Heart right ventricle (tissue), 16 donors: ENCODE measurements at places on chromosomes 3 and 15.
A peak's percentile ranks its signal among the peaks of the same experiment; 100 is the strongest.

GRCh38 chr15:100536733-100537132 is 8.0 kb upstream of the CERS3 start:
- no peak for DNase-seq

- no peak for DNase-seq
These were observed 123.4 kb upstream of the PRR20G start for GRCh38 chr3:127411083-127411727.

DNA sequence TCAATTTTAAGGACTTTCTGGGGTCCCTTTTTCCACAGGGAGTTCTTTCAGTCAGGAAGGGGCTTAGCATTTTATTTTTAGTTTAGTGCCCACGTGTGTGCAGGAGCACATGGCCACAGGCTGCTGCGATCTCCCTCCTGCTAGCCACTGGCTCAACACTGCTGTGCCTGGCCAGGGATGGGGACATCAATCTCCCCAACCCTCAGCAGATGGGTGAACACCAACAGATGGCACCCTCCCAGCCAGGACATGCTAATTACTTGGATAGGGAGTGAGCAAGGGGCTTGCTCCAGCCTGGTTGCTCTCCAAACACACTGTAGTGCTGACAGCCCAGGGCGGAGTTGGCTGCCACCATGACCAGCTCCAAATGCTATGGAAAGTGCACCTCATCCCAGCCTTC is 7.4 kb upstream of the RIOX2 start:
- peak; percentile 50 for DNase-seq

DNA sequence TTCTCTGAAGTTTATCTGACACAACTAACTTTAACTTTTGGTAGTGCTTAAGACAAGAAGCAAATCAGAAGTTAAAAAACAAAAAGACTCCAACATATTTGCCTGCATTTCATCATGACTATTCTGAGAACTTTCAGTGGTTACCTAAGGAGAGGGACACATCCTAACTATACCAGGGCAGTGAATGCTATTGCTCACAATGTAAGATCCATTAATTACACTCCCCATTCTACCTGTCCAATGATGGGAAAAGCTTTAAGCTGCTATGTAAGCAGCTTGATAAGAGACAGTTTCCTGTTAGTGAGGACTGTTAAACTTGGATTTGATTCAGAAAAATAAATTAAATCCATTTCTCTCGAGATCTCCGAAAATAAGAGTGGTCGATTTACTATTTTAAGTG is 37.5 kb downstream of the SERPINI1 start:
- no peak for DNase-seq

DNA sequence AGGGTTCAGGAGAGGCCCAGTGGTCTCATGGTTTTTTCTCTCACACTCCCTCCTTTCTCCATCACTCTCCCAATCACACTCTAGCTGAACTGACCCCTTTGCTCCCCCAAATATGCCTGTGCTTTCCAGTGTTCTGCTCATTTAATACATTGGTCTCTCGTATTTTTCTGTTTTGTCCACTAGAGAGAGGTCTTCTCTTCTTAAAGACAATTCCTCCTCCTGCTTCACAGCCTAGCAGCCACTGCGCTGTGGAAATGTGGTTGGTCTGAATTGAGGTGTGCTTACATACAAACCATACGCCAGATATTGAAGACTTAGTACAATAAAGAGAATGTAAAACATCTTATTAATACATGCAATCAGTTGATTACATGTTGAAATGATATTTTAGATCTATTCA is 60.6 kb upstream of the XCR1 start:
- DNase-seq: no peak

GRCh38 chr3:35651851-35652250 is 12.5 kb downstream of the ARPP21 start:
- DNase-seq: no peak

DNA sequence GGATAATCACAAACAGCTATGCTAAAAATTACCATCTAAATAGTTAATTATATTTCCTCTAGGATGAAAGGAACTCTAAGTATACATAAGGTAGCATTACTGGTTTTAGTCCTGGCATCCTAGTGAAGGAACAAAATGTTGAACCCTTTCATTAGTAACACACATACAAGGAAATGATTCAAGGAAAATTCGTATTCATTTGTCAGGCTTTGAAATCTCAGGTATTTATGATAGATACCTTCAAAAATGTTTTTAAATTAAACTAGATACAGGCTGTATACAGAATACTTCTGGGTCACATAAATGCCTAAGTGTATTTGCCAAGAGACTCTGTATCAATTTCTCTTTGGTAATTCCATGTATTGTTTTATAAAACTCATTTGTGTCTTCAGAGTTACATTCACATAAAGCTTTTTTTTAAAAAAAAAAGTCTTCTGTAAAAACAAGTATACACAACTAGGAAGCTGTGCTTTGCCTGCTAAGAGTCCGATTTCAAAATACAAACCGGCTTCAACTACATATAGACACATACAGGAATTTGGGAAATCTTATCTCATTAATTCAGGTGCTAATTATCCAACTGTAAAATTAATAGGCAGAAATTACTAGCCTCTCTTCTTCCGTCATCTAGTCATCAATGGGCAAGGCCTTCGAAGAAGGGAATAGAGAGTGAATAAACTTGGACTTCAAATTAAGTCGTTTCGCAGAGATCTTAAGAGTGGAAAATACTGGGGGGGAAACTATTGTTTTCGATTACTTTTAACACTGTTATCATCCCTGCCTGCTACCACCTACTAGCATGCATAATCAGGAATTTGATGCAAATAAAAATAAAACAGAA is 1.3 kb downstream of the SECISBP2L start:
- DNase-seq: no peak
